ENCODE measurements at places on chromosomes 4 and X. TPM values are rescaled to one million over a fixed set of nuclear protein-coding genes. Genes with fewer than 3 reads are reported as not detected.
A peak's percentile ranks its signal among the peaks of the same experiment; 100 is the strongest.

- H3K27ac ChIP-seq, result no peak overlapping the region
- H3K36me3 ChIP-seq, result no peaks in the 10 kb centered on the region
- H3K27me3 ChIP-seq, result peaks cover 5% of the 10 kb centered on the region
- H3K4me3 ChIP-seq, result no peak overlapping the region
Observed at GRCh38 chrX:68895778-68896177, 67.0 kb downstream of the EFNB1 start.

CLNK gene
- total RNA-seq, result not detected

DNA sequence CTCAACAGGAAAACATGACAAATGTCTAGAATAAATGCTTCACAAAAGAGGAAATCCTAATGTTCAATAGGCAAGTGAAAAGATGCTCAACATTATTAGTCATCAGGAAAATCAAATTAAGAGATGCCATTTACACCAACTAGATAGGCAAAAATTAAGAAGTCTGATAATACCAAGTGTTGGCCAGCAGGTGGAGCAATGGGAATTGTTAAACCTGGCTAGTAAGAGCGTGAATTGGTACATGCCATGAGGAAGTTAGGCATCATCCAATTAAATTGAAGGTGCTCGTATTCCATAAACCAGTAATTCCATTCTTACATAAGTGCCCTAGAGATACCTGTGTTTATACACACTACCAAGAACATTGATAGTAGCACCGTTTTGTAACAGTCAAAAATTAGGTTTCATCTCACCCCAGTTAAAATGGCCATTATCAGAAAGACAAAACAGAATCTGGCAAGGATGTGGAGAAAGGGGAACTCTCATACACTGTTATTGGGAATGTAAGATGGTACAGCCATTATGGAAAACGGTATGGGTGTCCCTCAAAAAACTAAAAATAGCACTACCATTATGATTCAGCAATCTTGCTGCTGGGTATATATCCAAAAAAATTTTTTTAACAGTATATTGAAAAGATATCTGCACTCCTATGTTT is 14.0 kb upstream of the ZCCHC18 start:
- H3K36me3 ChIP-seq, result no peaks in the 10 kb centered on the region
- peak; percentile 78 for DNase-seq
- no peak overlapping the region for H3K27ac ChIP-seq
- H3K4me3 ChIP-seq, result no peak overlapping the region
- H3K27me3 ChIP-seq, result no peaks in the 10 kb centered on the region
- H3K4me1 ChIP-seq, result no peaks in the 10 kb centered on the region

NPNT gene
- total RNA-seq, result 1.3 TPM

DNA sequence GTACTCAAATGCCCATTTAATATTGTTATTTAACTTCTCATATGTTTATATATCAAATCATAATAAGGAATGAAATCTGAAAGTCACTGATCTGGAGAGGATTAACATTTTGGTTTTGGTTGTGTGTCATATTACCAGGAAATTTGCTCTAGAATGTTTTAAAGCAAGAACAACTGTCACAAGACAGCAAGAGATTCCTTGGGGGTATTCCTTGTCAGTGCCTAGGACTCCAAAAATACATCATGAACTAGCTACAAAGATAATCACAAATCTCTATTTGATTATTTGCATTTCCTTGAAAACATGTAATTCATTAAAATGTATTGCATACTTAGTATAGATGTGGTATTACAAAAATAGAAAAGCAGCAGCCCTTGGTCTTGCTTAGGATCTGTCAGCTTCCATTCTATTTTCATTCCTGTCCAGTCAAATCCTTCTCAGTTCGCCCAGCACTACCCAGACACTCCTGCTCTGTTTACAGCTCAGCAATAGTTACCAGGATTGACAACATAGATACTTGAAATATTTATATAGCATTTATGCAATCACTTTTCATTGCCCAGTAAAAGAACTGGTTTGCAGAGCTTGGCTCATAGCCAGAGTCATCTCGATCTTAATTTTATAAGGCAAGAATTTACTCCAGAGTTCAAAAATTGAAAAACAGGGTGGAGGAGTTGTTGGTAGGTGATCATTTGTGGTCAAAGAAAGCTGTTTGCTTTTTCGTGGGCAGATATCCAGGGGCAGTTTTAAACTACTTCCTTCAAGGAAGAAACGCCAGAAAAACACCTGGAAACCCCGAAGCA is 9.2 kb upstream of the BMP3 start:
- peaks cover 16% of the 10 kb centered on the region for H3K27me3 ChIP-seq
- no peak overlapping the region for H3K4me3 ChIP-seq
- no peaks in the 10 kb centered on the region for H3K36me3 ChIP-seq
- H3K27ac ChIP-seq, result no peak overlapping the region
- no peak for DNase-seq
- no peaks in the 10 kb centered on the region for H3K4me1 ChIP-seq

DNA sequence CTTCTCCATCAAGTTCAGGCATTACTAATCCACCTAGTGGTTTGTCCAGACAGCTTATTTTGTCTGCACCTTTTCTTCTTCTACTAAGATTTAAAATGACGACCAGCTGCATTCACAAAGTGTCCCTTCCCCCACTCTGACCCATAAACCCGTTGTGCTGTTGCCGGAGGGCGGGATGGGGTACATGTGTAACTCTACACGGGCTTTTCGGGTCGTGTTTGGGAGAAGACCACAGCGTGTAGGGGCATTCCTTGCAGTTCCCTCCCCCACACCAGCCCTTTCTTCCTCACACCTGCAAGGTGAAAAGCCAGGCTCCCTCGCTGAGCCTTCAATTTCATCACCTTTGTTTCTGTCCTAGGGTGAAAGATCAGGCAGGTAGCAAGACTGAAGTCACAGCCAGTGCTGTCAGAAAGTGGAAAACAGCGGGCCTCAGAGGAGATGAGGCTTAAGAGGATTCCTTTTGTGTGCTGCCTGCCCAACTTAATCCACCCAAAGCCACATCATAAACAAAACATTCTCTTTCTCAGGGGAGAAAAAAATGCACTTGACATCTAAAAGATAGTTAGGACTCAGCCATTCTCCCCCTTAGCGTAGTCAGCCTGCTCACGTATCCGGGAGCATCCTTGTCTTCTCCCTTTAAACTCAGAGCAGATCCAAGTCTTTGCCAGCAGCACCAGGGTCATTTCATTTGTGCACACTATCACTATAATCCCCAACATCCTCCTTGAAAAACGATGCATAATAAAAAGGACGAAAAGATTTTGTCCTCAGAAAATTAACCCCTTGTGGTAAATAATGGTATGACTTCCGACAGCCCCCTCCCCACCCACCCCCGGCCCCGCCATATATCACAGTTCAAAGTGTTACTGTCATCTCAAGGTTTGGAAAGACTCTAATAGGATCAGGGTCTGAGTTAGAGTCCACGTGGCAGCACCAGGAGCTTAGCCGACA is 599.0 kb downstream of the RAB28 start:
- no peaks in the 10 kb centered on the region for H3K36me3 ChIP-seq
- no peak for DNase-seq
- H3K27ac ChIP-seq, result no peak overlapping the region
- H3K4me3 ChIP-seq, result no peak overlapping the region
- H3K27me3 ChIP-seq, result no peaks in the 10 kb centered on the region
- H3K4me1 ChIP-seq, result peaks cover 7% of the 10 kb centered on the region

DNA sequence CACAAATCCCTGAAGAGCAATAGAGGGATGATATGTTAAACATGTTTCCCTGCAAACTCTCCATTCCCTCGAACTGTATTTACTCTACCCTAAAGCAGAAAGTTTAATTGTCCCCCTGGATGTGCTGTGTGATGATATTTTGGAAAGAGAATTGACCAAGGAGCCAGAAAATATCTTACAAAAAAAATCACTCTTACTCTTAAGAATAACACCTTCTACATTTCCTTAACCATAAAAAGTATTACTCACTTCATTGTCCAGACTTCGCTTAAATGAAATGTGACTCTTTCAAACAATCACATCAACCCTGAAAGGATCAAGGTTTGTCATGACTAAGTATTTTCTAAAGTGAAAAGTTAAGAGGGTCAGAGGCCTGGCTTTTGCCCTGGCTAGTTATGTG is 49.0 kb upstream of the EGFL6 start:
- no peak overlapping the region for H3K4me3 ChIP-seq
- no peaks in the 10 kb centered on the region for H3K4me1 ChIP-seq
- no peak overlapping the region for H3K27ac ChIP-seq
- no peaks in the 10 kb centered on the region for H3K36me3 ChIP-seq
- no peaks in the 10 kb centered on the region for H3K27me3 ChIP-seq

DNA sequence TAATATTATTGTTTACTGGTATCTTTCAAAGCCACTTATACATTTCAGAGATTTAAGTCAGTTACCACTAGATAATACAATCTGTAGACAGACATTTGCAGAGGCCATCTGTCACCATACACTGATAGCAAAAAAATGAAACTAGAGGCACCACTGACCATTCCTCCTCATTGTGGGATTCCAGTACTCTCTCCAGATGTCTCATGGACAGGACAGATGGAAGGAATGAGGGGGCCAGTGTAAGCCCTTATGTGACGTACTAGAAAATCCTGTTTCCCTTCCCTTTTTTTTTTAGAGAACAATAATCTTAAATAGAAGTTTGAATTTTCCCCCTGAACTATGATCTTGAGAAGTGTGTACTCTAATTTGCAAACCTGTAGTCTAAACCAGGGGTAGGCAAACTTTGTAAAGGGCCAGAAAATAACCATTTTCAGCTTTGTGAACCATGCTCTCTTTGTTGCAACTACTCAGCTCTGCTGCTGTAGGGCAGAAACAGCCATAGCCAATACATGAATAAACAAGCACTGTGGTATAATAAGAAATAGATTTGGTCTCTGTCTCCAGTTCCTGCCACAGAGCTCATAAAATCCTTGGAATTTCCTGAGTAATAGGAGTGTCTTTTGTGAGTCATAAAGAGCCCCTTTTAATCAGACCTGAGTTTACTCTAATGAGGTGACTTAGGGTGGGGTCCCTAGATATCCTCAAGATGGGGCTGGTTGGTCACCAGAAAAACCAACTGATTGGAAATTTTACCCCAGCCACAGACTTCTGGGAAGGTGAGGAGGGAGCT is 90.4 kb downstream of the MOSPD2 start:
- H3K27me3 ChIP-seq, result no peaks in the 10 kb centered on the region
- DNase-seq, result no peak
- no peak overlapping the region for H3K27ac ChIP-seq
- H3K4me3 ChIP-seq, result no peak overlapping the region
- H3K4me1 ChIP-seq, result no peaks in the 10 kb centered on the region

SATL1 gene
- total RNA-seq, result 0.21 TPM

TAF1 gene
- total RNA-seq, result 44.9 TPM

- no peak overlapping the region for H3K27ac ChIP-seq
- H3K4me3 ChIP-seq, result no peak overlapping the region
- no peaks in the 10 kb centered on the region for H3K36me3 ChIP-seq
- H3K27me3 ChIP-seq, result no peaks in the 10 kb centered on the region
- DNase-seq, result no peak
Observed at GRCh38 chrX:54435121-54435520, 5.1 kb upstream of the TSR2 start.

BEX3 gene
- 728 TPM for total RNA-seq

GRCh38 chr4:153465140-153465539 is 1.0 kb upstream of the TMEM131L start:
- H3K4me1 ChIP-seq, result no peaks in the 10 kb centered on the region
- no peaks in the 10 kb centered on the region for H3K36me3 ChIP-seq
- peaks cover 21% of the 10 kb centered on the region for H3K27me3 ChIP-seq
- H3K4me3 ChIP-seq, result peak overlapping the region; percentile 81
- no peak for DNase-seq

TMEM31 gene
- 1.00 TPM for total RNA-seq

RAP1GDS1 gene
- 34.0 TPM for total RNA-seq

DNA sequence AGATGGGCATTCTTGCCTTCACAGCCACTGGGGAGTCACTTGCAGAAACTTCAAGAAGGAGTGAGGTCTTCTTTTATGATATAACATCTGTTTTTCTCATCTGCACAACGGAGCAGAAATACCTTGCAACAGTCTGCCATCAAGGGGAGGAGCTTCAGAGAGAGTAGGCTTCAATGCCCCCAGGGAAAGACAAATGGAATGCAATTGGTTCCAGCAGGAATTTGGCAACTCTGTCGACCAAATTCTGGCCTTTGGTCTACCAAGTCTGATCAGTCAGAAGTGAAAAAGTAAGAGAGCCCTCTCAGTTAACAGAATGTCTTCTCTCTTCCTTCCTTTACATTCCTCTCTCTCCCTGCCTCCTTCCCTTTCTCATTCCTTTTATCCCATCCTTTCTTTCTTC is 229.3 kb downstream of the IDS start:
- H3K27me3 ChIP-seq, result no peaks in the 10 kb centered on the region
- H3K4me3 ChIP-seq, result no peak overlapping the region
- no peaks in the 10 kb centered on the region for H3K4me1 ChIP-seq
- H3K36me3 ChIP-seq, result no peaks in the 10 kb centered on the region
- no peak for DNase-seq

- no peaks in the 10 kb centered on the region for H3K36me3 ChIP-seq
- H3K27me3 ChIP-seq, result peaks cover 8% of the 10 kb centered on the region
- H3K4me3 ChIP-seq, result no peak overlapping the region
- H3K27ac ChIP-seq, result no peak overlapping the region
Observed at GRCh38 chr4:173057901-173058300, 110.7 kb upstream of the GALNT7 start.

HPGDS gene
- total RNA-seq, result not detected

DNA sequence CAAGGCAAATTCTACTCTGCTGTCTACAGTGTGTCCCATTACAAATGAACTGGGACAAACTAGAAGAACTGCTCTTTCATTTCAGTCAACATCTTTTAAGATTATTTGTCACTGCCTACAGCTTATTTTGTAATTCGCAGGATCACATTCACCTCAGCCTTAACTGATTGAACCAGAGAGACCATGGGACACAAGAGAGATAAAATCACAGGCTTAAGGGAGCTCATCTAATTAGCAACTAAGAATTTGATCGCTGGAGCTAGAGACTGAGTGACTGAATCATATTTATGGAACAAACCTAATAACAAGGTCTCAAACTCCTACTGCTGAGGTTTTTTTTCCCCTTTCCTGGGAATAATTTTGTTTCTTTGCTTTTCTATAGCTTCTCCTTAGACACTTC is 898.2 kb downstream of the PCDH18 start:
- no peaks in the 10 kb centered on the region for H3K27me3 ChIP-seq
- no peaks in the 10 kb centered on the region for H3K36me3 ChIP-seq
- no peak for DNase-seq
- no peak overlapping the region for H3K27ac ChIP-seq

GRCh38 chr4:45692131-45692735 is 431.6 kb downstream of the GABRG1 start:
- peaks cover 14% of the 10 kb centered on the region for H3K27me3 ChIP-seq
- H3K27ac ChIP-seq, result no peak overlapping the region
- H3K4me3 ChIP-seq, result no peak overlapping the region

- DNase-seq, result no peak
- H3K4me1 ChIP-seq, result no peaks in the 10 kb centered on the region
- H3K4me3 ChIP-seq, result no peak overlapping the region
- H3K27me3 ChIP-seq, result no peaks in the 10 kb centered on the region
- H3K27ac ChIP-seq, result no peak overlapping the region
Observed at GRCh38 chr4:177385576-177386277, 56.5 kb downstream of the AGA start.

GRCh38 chr4:167177925-167178324 is 56.4 kb downstream of the SPOCK3 start:
- H3K4me3 ChIP-seq, result no peak overlapping the region
- peaks cover 5% of the 10 kb centered on the region for H3K36me3 ChIP-seq
- H3K27ac ChIP-seq, result no peak overlapping the region
- no peak for DNase-seq
- H3K4me1 ChIP-seq, result peaks cover 6% of the 10 kb centered on the region
- no peaks in the 10 kb centered on the region for H3K27me3 ChIP-seq

GRCh38 chrX:155745792-155746191 is 133.0 kb upstream of the TMLHE start:
- no peaks in the 10 kb centered on the region for H3K27me3 ChIP-seq
- no peak overlapping the region for H3K4me3 ChIP-seq
- no peak for DNase-seq
- H3K4me1 ChIP-seq, result no peaks in the 10 kb centered on the region
